ENCODE measurements at places on chromosomes 1 and 21.
A peak's percentile ranks its signal among the peaks of the same experiment; 100 is the strongest.

DNA sequence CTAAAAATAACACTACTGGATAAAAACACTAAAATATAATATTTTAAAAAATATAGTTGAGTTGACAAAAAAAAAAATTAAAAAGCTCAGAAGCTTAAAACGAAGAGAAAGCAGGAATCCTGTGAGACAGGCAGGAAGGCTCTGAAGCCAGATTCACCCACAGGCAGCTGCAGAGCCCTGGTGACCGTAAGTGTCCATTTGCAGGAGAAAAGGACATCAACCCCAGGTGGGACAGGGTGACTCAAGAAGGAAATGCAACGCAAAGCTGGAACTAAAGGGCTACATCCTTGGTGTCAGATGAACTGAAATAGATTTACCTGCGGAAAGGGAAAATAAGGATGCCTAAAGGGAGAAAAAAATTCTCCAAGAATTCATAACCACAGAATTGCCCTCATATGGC, 46.8 kb downstream of the USP24 start:
- no peak for DNase-seq

- DNase-seq = no peak
Observed at GRCh38 chr1:111234258-111234657, 6.7 kb downstream of the CHI3L2 start.

DNA sequence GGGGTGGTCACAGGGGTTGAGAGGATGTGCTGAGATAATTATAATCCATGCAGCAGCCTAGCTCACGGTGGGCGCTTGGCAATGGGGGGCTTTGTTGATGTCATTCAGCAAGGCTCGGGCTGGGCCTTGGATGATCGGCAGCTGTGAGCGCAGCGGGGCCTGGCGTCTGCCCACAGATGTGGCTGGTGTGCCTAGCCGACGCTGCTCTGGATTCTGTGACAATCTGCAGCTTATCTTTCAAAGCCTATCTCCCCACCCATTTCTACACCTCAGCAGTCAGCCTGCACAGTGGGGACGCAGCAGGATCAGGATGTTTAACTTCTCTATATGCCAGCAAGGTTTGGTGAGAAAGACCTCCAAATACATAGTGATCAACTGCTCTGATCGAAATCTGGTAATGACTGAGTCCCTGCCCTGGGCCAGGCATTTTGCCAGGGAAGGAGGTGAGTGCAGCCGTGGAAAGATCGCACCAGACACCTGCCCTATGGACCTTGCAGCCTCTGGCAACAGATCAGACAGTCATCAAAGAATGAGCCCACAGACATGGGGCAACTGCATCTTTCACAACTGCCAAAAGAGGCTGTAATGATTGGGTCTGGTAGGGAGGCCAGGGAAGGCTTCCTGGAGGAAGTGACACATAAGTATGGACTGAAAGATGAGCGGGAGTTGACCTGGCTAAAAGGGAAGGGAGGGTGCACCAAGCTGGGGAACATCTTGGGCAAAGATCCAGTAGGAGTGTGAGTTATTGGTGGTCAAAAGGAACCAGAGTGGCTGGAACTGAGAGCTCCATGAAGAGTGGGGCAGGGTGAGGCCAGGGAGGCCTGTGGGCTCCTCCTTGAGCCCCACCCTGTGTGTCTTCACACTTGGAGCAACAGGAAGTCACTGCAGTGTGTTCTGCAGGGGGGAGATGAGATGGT, 35.3 kb downstream of the EPHB2 start:
- DNase-seq = no peak

DNA sequence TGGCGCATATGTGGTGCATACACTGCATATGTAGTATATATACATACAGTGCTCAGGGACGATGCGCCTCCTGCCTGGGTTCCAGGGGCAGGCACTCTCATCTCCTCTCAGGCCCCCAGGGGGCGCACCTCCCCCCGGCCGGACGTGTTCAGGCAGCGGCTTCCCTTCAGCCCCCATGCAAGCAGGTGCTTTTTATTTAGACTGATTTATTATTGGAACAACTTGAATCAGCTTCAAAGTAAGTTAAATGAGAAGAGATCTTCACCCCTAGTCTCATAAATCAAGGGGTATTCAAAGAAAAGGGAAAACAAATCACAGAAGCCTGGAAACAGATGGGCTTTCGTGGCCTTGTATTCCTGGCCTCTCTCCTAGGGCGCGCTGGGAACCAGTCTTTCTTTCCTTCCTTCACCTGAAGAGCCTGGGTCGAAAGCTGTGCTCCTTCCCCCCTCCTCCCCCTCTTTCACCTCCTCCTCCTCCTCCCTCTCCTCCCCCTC, 64.6 kb downstream of the UBIAD1 start:
- DNase-seq = peak; percentile 53

- no peak for DNase-seq
Observed at GRCh38 chr21:37005548-37006485, 685 bp upstream of the RIPPLY3 start.

GRCh38 chr1:31655756-31656155, 11.1 kb upstream of the PEF1 start:
- no peak for DNase-seq

DNA sequence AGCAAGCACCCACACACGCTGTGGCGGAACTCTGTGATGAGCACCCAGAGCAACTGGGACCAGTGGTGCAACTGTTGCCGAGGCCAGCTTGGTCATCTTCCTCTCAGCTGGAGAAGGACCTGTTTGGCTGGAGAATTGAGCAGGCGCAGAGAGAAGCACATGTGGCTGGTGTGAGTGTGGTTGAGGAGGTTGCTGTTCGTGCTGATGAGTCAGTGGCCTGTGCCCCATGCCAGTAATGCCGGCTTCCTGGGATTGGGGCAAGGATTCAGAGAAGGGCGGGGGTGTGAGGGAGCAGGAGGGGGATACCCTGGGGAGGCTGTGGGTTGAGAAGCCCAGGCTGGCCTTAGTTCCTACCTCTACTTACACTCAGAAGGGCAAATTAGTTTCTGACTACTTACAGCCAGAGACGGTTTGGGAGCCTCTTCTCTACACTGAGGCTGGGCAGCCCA, 57.5 kb upstream of the EPS8L3 start:
- DNase-seq = no peak

- no peak for DNase-seq
Observed at GRCh38 chr1:11519629-11520031, 40.7 kb downstream of the DISP3 start.

DNA sequence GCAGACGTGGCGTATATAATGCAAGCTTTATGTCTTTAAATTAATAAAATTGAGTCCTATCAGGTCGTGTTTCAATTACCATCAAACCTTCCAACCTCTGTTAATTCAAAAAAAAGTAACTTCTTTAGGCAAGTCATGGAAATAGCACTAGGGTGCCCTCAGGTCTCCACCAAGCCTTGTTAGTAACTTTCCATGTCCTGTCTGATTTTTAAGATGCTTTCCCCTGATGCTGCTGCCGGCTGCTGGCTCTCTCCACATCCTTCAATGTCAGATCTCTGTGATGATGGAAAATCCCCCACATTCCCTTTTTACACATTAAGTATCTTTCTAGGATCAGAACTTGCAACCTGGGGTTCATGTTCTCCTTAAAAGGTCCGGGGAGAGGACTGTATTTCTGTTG, 3.0 kb downstream of the ERG start:
- no peak for DNase-seq

DNA sequence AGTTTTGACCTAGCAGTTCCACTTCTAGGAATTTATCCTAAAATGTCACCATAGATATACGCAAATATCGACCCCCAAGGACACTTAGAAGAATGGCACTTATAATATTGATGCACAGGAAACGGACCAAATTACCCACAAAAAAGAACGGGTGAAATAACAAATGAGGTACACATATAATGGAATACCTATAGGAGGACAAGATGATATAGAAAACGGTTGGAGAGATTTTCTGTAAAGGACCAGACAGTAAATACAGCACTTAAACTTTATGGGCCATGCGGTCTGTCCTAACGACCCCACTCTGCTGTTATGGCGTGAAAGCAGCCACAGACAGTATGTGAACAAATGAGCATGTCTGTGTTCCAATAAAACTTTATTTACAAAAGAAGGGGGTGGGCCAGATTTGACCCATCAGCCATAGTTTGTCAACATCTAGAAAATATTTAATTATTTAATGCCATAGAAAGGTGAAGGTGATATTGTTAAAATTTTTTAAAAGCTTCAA, 2.4 kb downstream of the TMPRSS3 start:
- DNase-seq = no peak

DNA sequence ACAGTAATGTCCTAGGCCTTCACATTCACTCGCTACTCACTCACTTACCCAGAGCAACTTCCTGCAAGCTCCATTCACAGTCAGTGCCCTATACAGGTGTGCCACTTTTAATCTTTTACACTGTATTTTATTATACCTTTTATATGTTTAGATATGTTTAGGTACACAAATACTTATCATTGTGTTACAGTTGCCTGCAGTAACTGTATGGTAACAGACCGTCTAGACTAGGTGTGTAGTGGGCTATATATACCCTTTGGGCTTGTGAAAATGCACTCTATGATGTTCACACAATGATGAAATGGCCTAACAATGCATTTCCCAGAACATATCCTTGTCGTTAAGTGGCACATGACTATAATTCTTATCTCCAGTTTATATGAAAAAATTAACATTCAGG, 204.5 kb upstream of the HMCN1 start:
- DNase-seq = no peak

DNA sequence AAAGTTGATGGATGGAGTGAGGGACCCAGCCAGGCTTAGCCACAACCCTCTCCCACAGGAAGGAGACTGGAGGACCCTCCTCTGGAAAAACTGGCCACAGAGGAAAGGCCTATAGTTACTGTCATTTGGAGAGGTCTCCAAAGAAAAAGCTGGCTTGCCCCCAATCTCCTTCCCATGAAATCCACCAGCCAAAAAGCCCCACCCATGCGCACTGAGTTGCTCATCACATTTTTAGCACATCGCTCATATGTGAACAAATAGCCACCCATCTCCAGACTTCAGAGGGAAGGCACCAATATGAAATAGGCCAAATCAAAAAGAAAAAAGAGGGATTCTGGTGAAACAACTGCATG, 36.9 kb upstream of the QSOX1 start:
- no peak for DNase-seq

DNA sequence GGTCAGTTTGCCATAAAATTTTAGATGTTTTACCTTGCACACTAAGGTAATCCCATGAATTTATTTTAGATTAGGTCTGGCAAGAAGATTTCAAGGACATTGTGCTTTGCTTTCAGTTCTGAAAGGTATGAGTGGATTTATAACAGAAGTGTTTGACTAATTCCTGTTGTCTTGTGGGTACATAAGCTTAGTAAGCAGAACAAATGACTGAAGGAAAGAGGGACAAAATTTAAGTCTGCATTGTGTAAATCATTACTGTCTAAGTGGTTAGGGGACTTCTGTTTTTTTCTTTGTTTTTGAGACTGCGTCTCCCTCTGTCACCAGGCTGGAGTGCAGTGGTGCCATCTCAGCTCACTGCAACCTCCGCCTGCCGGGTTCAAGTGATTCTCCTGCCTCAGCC, 60.1 kb downstream of the PKN2 start:
- no peak for DNase-seq

GRCh38 chr1:230140221-230141020, 73.4 kb downstream of the GALNT2 start:
- no peak for DNase-seq

DNA sequence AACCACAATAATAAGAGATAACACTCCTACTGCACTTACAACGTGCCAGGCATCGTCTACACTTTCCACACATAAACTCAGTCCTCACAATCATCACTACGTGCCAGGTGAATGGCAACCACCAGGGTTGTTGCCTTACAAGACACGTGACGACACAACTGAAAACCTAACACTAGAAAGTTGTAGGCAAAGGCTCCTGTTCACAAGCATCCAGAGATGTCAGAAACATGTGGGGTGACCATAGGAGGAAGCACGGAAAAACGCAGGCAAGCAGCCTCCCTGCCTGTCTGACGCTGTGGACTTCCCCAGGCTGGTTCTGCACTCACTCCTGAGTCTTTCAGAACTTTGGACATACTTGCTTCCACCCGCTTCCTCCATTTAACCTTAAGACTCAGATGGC, 7.0 kb downstream of the CAPZB start:
- no peak for DNase-seq

DNA sequence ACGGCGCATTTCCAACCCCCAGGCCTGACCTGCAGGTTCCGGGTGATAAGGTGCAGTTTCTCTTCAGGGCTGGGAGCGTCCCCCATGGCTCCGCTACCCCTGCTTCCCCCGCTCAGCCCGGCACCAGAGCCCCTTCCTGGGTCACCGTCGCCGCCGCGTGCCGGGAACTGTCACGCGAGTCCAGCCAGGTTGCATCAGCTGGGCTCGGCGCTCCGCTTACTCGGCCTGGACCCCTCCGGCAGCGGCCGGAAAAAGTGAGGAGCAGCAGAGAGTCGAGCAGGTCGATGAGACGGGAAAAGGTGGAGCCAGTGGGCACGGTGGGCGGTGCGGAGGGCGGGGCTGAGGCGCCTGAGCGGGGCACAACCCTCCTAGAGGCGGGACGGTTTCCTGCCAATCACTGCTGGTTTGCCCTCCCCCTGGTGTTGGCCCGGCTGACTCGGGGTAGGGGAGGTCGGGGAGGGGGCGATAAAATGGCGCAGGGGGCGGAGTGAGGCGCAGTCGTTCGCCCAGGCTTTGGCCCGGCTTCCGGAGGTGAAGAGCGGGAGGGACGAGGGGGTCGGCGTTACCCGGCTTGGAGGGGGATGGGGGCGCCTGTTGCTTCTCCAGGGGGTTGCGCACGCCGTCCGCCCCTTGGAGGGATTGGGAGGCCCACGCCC, at the start of the genes S100PBP and YARS1:
Gene S100PBP, plus strand, starts transcription at position 495 of the 656 bp plus-strand sequence. CDS start 8,447 bp downstream, outside the sequence.
Gene YARS1, minus strand, starts transcription at position 200 of the 656 bp plus-strand sequence. Its CDS starts 114 bp downstream, at position 86.
- peak; percentile 96 for DNase-seq

DNA sequence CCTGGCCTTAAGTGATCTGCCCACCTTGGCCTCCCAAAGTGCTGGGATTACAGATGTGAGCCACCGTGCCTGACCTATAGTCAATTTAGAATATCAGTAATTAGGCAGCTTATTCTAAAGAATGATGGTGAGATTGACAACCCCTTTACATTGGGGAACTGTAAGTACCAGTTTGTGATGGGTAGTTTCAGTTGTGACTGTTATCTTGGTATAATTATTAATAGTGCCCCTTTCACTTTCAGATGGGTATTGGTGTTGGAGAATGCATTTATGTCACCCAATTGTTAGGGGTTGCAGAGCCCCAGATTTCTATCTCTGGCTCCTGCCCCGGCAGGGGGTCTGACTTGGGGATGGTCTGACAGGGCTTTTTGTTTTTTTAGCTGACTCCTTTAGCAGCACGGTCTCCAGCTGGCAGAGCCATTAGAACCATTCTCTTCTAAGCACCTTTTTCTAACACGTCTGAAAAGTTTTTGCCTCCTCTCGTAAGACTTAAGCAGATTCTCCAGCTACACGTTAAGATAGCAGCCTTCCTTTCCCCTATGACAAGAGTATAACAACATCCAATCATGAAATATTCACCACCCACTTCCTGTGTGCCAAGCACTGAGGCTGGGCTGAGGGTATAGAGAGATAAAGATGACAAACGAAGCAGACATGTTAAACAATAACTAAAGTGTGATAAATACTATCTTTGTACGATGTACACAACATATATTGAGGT, 157.8 kb downstream of the SDCCAG8 start:
- no peak for DNase-seq

- no peak for DNase-seq
Observed at GRCh38 chr21:34305605-34306604, 57.9 kb upstream of the KCNE2 start.

- no peak for DNase-seq
Observed at GRCh38 chr1:97870589-97870988, 50.2 kb downstream of the DPYD start.

- no peak for DNase-seq
Observed at GRCh38 chr1:160403244-160403643, 2.9 kb downstream of the VANGL2 start.

- DNase-seq = no peak
Observed at GRCh38 chr1:66182026-66182425, 351.9 kb upstream of the SGIP1 start.
